ENCODE measurements at places on chromosomes 5 and 9.

- DNase-seq: no peak
Measured at GRCh38 chr5:8788246-8788645, 757.6 kb downstream of the SEMA5A start.

GRCh38 chr5:74257645-74258313 lies 382.7 kb downstream of the ENC1 start:
- no peak for DNase-seq

DNA sequence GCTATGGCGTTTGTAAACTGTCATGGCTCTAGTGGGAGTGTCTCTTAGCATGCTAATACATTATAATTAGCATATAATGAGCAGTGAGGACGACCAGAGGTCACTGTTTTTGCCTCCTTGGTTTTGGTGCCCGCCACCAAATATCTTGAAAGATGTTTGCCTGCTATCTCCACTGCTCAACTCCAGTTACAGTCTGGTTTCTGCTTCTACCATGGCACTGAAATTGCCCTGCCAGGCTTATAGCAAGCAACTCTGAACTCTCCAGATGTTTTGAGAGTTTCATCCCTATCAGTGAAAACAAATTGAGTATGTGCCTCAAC lies 122.1 kb upstream of the SPRY4 start:
- DNase-seq: no peak

DNA sequence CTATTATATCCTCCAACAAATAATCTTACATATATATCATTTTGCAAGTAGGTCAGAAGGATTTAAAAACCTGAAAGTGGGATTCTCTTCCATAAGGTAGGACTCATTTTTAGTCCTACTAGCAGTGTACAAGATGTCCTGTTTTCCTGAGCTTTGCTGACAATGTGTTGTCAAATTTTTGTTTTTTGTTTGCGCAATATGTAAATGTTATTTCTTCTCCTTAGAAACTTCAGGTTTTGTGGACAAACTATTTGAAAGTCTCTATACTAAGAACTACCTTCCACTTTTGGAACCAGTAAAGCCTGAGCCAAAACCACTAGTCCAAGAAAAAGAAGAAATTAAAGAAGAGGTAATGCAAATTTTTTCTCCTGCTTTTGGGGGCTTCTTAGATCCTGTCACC lies 19.8 kb downstream of the RBM27 start:
- DNase-seq: no peak

- DNase-seq: no peak
Measured at GRCh38 chr9:122223435-122223834, 5.3 kb downstream of the LHX6 start.

DNA sequence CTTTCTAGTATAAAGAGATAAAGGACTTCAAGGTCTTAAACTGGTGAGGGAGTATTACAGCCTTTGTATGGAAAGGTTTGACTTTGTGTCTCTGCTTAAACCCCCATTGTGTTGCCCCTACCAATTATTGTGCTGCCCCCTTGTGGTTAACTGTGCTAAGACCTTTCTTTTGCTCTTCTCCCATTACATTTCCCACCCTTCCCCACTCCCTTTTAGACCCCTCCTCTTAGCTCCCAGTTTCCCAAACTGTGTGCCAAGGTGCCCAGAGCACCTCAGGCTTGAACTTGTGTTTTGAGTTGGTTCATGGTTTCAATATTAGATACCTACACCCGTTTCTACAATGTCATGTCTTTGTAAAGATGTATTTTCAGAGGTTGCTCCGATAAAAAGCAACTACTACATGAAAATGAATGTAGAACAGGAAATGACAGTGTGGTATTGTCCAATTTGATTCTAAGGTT lies 2.9 kb downstream of the JAK2 start:
- peak; percentile 23 for DNase-seq

DNA sequence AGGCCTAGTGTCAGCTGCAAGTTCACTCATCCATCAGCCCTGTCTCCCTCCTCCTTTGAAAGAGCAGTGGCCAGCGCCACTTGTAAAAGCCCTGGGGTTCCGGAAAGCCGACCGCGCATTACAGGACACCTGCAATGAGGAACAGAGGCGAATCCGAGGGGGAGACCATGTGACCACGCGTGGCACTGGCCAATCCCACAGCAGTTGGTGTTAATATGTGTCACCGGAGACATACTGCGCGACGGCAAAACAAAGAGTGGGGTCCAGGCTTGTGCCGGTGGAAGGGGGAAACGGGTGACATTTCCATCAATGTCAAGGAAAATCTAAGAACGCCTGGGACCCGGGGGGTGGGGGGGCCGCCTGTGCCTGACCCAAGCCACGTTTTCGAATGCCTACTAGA lies 480.8 kb downstream of the SPATA31A7 start:
- DNase-seq: no peak

DNA sequence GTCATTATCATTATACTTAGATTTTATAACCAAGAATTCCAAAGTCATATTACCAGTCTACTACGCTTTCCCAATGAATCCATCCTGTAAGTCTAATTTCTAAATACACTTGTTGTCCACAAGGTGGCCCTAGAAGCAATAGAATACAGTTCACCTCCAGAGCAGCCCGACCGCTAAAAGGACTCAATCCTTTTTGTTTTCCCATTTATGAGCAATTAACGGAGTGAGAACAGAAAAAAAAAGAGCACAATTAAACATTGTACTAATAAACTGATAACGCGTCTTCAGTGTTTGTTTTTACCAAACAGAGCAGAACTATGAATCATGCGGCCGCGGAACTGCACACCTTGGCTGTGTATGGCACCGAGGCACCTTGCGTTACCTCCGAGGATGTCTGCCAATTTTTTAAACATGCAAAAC lies 160.7 kb upstream of the DAPK1 start:
- no peak for DNase-seq

DNA sequence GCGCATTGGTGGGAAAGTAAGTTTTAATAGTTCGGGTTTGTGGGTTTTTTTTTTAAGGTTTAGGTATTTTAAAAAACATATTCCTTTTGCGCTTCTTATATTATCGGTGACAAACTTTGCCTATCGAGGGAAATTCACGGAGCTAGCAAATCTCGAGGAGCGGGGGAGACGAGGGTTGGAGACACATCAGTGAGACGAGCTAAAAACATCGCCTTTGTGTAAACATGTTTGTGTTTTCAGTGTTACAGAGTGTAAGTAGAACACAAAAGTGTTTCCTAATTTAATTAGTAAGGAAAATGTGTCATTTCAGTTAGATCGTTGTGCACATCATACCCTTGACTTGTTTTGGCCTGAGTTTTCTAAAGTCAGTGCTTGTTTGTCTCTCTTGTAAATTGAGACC lies 945 bp downstream of the BTF3 start:
- DNase-seq: no peak

GRCh38 chr9:6959270-6960000 lies 201.7 kb downstream of the KDM4C start:
- no peak for DNase-seq

GRCh38 chr9:14314424-14314928 lies 535 bp upstream of the NFIB start:
- DNase-seq: no peak

DNA sequence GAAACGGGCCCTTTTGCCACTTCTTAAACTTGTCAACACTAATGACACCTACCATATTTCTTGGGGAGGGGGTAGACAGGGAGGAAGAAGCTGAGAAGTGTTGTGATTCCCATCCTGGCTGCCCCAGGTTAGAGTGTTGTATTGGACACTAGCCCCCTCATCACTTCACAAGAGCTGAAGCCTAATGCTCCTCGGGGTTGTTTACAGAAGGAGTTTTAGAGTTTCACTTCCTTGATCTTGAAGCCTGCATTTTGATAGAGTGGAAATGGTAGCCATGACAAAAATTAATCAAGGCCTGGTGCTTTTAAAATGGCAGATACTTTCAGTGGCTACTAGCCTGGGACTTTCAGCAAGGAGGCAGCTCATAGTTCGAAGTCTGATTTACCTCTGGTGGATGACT lies 11.0 kb upstream of the FAM120AOS start:
- DNase-seq: peak; percentile 47

- DNase-seq: no peak
Measured at GRCh38 chr9:124108216-124108615, 96.6 kb downstream of the LHX2 start.

GRCh38 chr9:137691646-137692351 lies 73.0 kb downstream of the EHMT1 start:
- no peak for DNase-seq

GRCh38 chr5:127580731-127581130 lies 63.3 kb downstream of the PRRC1 start:
- no peak for DNase-seq

GRCh38 chr5:68447136-68447929 lies 231.8 kb downstream of the PIK3R1 start:
- no peak for DNase-seq

DNA sequence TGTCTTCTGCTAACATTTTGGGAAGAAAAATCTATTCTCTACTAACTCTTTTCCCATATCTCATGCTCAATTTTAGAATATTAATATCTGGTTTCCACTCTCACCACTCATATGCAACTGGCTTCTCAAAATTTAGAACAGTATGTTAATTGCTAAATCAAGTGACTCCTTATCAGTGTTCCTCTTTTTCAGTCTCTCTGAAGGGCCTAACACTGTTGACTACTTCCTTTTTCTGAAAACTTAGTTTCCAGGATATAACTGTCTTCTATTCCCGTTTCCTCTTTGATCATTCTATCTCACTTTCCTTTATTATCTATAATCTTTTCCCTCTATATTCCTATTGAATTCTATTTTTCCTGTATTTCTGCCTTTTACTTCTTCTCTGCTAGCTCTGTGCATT lies 1717.2 kb upstream of the C9orf72 start:
- DNase-seq: no peak

GRCh38 chr5:135592312-135593045 lies 13.7 kb upstream of the CXCL14 start:
- no peak for DNase-seq

- DNase-seq: no peak
Measured at GRCh38 chr5:181044093-181044599, 4.1 kb downstream of the BTNL9 start.

- no peak for DNase-seq
Measured at GRCh38 chr5:133485468-133485867, 126.9 kb downstream of the FSTL4 start.

GRCh38 chr5:120436996-120437395 lies 27.1 kb upstream of the PRR16 start:
- DNase-seq: no peak

DNA sequence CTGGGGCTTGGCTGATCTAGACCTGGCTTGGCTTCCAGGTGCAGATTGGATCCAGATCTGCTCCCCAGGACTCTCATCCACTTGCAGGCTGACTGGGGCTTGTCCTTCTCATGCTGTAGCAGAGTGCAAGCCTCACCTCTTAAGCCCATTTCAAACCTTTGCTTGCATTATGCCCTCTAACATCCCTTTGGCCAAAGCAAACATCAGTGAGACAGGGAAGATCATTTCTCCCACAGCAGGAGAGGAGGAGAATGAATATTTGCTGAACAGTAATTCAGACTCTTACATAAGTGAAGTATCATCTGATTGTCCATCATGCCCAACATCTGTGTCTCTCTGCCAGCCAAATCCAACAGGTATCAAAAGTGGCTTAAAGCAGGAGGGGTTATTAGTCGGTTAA lies 194.9 kb downstream of the C9orf152 start:
- no peak for DNase-seq

DNA sequence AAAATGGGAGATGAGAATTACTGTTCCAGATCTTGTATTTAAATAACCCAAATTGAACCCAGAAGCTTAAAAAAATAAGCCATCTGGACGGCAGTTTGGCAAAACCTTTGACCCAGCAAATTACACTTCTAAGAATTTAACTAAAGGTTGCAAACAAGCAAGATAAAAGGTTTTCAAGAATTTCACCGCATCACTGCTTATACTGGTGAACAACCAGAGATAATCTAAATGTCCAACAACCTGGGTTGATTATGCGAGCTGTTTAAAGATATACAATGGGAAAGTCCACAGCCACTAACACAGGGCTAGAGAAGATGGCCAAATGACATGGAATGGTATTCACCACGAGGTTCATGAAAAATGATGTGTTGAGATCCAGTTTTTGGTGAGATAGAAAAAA lies 149.3 kb downstream of the GNAQ start:
- no peak for DNase-seq

- DNase-seq: no peak
Measured at GRCh38 chr5:31427013-31427723, 104.7 kb downstream of the DROSHA start.

DNA sequence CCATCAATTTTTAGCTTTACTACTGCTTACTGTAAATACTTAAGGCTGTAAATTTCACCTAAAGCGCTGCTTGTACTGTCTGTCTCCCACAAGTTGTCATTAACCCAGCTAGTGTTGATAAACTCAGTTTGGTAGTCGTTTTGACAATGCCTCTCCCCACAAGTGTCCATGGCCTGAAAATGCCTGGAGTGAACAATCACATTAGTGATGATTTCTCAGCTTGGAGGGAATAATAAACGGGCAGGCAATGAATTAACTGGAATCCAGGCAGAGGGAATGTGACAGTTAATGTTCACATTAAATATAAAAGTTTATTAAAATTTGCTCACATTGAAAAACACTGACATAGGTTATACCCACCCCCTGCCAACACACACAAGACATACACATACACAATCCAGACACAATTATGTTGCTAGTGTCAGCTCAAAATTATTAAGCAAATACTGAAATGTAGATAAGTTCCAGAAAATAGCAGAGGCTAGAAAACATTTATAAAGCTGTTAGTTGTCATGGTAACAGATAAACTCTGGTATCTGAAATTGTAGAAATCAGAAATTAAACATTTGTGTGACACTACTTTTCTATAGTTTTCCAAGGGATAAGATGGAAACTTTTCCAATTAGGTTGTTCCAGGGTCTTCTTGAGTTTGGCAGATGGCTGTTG lies 341.9 kb downstream of the DIRAS2 start:
- DNase-seq: no peak

DNA sequence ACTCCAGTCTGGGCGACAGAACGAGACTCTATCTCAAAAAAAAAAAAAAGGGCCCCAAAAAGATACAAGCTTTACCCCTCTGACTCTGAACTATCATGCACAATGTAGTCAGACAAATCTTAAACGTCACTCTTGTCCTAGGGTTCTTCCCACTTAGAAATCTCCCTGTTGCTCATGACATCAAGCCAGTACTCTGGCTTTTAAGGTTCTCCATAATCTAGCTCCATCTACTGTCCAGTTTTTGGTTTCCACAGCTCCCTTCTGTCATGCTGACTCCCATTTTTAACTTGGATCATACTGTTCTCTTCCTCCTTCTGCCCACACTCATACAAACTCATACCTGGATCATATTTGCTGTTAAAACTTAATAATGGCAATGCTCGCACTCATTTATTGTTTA lies 156.7 kb upstream of the TLX3 start:
- DNase-seq: no peak

DNA sequence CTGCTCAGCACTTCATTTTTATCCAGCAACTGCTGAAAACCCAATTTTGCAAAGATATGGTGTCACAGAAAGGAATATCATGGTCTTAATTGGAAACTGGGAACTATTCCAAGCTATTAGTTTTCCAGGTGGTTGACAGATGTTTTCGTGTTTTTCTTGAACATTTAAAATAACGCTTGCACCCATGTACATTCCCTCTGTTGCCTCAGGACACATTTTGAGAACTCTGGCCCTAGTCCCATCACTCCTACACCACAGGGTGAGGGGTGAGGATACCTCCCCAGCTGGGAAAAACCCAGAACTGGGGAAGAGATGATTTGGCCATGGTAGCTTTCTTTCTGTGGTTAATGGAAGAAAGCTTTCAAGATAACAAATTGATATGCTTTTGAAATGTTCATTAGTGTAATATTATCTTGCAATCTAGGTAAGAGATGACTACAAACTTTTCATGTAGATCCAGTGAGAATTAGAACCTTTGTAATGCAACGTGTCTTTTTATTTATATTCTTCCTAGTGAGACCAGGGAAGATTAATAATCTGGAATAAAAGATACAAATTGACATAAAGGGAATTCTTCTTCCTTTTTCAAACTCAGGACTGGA lies 627.0 kb downstream of the RAB3C start:
- no peak for DNase-seq
